ENCODE measurements at places on chromosomes 3 and 15. TPM values are rescaled to one million over a fixed set of nuclear protein-coding genes. Genes with fewer than 3 reads are reported as not detected.

- DNase-seq = no peak
These were observed 9.1 kb upstream of the FOXB1 start for GRCh38 chr15:59994888-59995557.

Gene DPPA2
- total RNA-seq = not detected

- no peak for DNase-seq
These were observed 17.1 kb upstream of the NANOGP8 start for GRCh38 chr15:35102186-35102585.

- no peak for DNase-seq
These were observed 47.0 kb downstream of the PSMD6 start for GRCh38 chr3:63976161-63976871.

DNA sequence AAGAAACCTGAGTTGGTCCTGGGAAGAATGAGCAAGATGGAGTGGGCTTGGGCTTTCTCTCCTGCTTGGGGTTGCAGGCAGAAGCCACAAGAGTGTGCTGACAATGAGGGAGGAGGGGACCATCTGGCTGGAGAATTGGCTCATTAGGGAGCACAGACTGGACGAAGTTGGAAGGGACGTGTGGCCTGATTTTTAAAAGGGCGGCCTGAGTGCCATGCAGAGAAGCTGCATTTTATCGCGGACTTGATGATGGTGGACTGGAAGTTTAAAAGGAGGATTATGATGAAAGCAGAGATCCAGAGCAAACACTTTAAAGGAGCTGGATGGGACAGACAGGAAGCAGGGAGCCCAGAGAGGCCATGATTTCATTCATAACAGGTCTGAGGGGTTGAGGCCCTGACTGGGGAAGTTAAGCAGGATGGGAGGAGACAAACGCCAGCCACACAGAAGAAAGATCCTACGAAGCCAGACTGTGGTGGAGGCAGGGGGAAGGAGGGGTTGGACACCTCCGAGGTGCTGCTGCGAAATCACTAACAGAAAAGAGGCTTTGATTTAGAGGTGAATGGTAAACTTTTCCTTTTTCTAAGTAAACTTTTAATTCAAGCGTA, 23.6 kb downstream of the TLNRD1 start:
- peak; percentile 65 for DNase-seq

- DNase-seq = no peak
These were observed 960.2 kb upstream of the NR2F2 start for GRCh38 chr15:95370291-95370690.

DNA sequence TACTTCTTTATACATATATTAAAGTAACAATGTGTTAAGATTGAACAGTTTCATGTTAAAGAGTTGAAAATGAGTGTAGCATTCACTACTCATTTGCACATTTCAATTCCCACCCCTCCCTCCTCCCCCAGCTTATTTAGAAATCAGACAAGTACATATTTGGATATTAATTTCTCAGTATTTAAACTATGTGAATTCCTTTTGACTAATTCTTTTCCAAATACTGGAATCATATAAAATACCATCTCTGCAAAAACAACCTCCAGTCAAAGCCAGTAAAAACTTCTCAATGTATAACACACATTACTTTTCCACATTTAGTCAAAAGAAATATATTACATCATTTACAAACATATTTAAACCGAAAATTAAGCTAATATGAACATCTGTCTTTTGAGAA, 25.5 kb upstream of the SHC4 start:
- no peak for DNase-seq

- no peak for DNase-seq
These were observed 122.8 kb upstream of the PRR20G start for GRCh38 chr3:127410678-127411077.

- peak; percentile 63 for DNase-seq
These were observed 34.9 kb downstream of the DCLK3 start for GRCh38 chr3:36729204-36730056.

Gene C3orf22
- 0.18 TPM for total RNA-seq

Gene CHRM5
- 0.27 TPM for total RNA-seq

DNA sequence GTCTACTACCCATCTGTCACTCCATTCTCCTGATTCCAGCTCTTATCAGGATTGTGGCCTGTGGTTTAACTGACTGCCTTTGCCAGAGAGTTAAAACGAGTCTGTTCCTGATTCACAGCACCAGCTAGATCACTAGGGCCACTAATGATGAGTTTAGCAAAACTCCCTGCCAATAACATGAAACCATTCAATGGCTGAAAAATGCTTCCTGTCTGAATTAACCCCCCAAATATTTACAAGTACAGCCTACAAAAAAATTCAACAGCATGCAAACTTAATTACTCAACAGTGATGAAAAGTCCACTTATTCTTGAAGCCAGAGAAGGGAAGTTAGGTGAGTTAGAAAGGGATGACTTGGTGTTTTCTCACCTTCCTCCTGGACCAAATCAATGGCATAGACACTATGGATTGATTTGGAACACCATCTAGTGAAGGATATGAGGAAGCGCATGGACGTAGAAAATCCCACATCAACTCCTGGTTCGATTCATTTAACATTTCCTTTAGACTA, 141.4 kb downstream of the TGFBR2 start:
- DNase-seq = no peak

Gene TMEM41A
- total RNA-seq = 8.5 TPM

GRCh38 chr3:182651461-182651860, 141.8 kb upstream of the ATP11B start:
- DNase-seq = no peak

- DNase-seq = peak; percentile 28
These were observed 848 bp upstream of the CADPS start for GRCh38 chr3:62876064-62876463.

DNA sequence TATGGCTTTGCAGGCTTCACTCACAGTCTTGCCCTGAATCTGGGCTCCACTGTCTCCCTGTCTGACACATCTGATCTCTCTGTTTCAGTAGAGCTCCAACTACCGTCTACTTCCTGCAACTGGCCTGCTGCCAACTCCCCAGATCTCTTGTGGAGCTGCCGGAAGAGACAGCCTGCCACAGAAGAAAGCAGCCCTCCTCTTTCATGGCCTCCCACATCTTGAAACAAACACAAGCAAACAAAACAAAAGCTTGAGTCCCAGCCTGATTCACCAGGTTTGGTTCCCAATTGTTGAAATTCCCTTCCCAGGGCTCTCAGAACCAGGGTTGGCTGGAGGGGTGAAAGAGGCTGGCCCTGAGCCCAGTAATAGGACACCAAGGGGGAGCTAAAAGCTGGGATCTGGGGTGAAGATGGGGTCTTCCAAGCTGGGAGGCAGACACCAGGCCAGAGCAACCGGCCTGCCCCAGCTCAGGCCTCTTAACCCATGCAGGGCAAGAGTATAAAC, 55.3 kb upstream of the CA12 start:
- DNase-seq = peak; percentile 74

Gene AMOTL2
- 49.3 TPM for total RNA-seq

Gene DNAJC13
- 78.2 TPM for total RNA-seq

Gene TRH
- total RNA-seq = 16.4 TPM

GRCh38 chr3:159807137-159808040, 181.2 kb upstream of the IL12A start:
- DNase-seq = no peak

- DNase-seq = no peak
These were observed 176.8 kb downstream of the ABHD5 start for GRCh38 chr3:43867436-43868072.

Measured in cerebellum (tissue), 4 donors.